ENCODE measurements at places on chromosomes 5 and 9.

GRCh38 chr9:127746959-127747569 is 12.0 kb upstream of the TOR2A start:
- DNase-seq: no peak

DNA sequence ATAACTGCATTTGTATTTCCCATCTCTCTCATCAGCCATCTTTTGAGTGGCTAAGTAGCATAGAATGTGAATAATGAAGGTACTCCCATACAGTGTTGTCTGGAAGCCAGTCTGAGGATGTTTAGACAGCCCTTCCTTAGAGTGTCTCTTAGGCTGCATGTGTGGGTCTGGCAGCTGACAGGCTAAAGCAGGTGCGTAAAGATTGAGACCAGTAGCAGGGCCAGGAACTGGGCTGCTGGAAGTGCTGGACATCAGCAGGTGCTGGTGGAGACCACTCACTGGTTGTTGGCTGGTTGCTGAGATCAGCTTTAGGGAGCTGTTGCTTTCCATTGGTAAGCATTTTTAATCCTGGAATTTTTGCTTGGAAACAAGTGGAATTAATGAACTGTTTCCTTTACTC is 197.5 kb downstream of the PCSK5 start:
- DNase-seq: no peak

DNA sequence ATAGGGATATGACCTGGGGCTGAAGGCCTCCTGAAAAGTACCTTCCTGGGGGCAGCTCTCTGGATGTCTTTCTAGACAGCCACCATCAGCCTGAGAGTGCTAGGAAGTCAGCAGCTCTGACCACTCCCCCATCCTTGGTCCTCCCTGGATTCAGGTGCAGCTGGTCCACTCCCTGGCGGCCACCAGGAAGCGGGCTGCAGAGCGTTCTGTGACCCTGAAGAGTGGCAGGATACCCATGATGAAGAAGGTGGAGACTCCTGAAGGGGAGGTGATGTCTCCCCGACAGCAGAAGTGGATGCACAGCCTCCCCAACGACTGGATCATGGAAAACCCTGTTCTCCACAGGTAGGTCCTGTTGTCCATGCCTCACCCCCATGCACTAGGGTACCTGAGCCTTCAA is 1.8 kb downstream of the CCDC180 start:
- DNase-seq: no peak

DNA sequence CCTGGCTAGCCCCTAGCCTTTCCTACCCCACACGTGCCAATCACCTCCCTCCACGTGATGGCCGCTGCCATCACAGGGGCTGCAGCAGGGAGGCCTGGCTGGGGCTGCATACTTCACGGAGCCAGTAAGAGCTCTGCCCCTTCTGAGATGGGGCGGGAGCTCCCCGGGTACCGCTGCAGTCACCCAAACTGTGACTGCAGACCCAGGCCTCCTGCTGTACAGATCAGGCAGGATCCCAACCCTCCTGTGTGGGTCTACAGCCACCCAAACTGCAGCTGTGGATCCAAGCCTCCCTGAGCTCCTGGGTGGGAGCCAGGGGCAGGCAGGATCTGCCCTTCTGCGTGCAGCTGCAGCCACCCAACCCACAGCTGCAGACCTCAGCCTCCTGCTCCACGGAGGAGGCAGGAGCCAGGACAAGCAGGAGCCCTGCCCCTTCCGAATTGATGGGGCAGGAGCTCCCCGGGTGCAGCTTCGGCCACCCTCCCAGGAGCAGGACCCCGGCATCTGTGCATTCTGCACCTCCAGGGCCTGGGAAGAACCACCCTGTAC is 3.2 kb upstream of the BTNL9 start:
- no peak for DNase-seq

DNA sequence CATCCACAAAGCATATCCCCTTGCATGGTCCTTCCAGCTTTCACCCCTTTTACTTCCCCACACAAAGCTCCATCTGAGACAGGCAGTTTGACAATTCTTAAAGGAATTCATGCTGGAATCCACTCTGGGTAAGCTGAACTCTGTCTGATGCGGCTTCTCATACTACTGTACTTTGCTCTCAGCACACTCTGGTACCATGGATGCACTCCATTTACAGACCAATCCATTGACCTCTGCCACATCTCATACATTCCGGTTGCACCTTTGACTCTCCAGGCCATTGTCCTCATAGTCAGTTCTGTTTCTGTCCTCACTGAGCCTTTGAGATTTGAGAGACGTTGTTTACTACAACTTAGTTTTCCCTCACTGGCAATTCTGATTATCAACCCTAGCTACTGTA is 12.2 kb downstream of the SPATA9 start:
- no peak for DNase-seq

- no peak for DNase-seq
Observed at GRCh38 chr9:127262602-127263001, 2.0 kb upstream of the GARNL3 start.
